IMR-90 (cell line): ENCODE measurements at places on chromosomes 5 and 9. TPM values are rescaled to one million over a fixed set of nuclear protein-coding genes. Genes with fewer than 3 reads are reported as not detected.

- DNase-seq = no peak
These were observed 69.3 kb upstream of the EGFLAM start for GRCh38 chr5:38189081-38189504.

- no peak for DNase-seq
These were observed 941.4 kb upstream of the CTNND2 start for GRCh38 chr5:12845549-12846159.

DNA sequence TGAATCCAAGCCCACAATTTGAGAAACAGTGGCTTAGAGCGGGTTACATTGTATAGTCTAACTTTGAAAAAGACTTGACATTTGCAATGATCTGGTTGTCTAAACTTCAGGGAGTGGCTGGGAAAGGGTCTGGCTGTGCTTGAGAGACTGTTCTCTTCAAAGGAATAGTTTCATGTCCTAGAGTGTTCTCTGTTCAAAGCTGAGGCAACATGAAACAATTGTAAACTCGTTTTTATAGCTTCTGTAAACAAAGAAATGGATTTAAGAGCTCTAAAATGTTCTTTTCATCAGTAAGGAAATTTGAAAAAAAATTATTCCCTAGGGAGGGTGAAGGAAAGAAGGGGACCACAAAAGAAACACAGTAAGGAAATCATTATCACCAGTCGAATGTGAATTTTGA lies 41.6 kb downstream of the FOCAD start:
- DNase-seq = no peak

DNA sequence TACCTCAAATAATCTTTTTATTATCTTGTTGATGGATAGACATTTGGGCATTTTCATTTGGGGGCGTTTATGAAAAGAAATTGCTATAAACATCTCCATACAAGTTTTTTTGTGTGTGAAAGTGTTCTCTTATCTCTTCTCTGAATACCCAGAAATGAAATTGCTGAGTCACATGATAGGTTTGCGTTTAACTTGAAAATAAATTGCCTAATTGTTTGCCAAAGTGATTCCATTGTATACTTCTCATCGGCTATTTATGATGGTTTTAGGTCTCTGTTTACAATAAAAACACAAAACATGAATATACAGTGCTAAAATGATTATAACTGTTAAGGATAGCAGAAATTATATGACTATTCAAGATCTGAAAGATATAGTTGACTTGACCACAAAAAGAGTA lies 361.7 kb downstream of the TAF11L14 start:
- DNase-seq = no peak

DNA sequence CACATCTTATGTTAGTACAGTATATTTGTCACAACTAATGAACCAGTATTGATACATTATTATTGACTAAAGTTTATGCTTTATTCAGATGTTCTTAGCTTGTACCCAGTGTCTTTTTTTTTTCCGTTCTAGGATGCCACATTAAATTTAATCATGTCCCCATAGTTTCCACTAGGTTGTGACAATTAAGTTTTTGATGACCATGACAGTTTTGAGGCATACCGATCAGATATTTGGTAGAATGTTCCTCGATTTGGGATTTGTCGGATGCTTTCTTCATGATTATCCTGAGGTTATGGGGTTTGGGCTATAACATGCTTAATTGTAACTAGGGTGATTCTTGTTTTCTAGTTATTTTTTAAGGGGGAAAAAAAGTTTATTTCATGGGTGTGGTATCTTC lies 22.6 kb downstream of the PRRC2B start:
- no peak for DNase-seq

GRCh38 chr9:96087669-96088299 lies 212.3 kb downstream of the ERCC6L2 start:
- DNase-seq = no peak

GRCh38 chr5:32024751-32025150 lies 149.4 kb downstream of the GOLPH3 start:
- DNase-seq = no peak

- no peak for DNase-seq
These were observed 54.0 kb upstream of the HSPB3 start for GRCh38 chr5:54401515-54401914.

GRCh38 chr9:98095401-98095800 lies 23.6 kb downstream of the TRIM14 start:
- no peak for DNase-seq

GRCh38 chr5:113061846-113062780 lies 85.5 kb downstream of the DCP2 start:
- peak; percentile 85 for DNase-seq

DNA sequence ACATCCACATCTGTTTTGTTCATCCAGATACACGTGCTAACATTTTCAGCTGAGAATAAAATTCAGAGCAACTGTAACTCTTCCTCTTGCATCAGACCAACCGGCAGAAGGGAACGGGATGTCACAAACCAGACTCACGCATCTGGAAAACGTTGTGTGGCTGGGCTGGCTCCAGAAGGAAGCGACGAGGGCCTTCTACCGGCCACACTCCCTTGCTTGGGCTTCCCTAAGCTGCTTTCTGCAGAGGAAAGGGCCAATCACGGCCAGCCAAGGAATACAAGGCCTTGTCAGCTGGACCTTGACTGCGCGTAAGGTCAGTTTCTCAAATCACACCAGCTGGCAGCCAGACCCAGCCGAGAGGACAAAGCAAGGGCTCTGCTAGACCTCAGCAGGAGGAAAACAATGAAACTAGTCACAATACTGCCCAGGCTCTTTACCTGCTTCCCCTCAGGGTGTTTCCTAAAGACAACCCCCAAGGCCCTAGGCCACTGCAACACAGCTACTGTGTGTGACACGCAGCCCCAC lies 106.1 kb downstream of the THBS4 start:
- DNase-seq = peak; percentile 15

DNA sequence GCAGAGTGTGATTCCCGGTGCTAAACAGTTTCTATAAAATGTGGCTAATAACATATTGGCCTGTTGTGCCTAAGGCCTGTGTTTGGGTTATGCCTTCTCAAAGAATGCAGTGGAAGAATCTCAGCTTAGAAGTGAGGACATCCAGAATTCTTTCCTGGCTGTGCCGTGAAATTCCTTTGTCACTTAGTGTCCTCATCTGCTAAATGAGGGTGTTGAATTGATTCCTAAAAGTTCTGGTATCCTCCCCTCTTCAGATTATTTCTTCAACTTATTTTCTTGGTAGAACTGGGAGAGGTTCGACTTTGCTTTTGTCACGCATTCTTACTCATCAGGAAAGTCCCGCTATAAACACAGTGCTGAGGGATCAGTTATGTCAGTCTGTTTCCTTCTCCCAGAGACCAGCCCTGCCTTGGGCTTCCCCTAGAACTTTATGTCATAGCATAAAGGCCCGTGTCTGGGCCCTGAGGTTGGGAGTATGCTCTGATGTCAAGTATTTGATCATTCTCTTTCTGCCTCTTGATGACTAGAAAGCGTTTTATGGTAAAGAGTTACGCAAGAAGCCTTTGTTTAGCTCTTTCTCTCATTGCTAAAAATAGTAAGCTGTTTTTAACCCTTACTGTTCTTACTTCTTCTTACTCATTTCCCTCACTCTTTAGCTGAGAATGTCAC lies 29.5 kb downstream of the MTAP start:
- DNase-seq = peak; percentile 98

The ALDH1A1 gene
- not detected in 2 replicates for polyA plus RNA-seq

The ABO gene
- not detected in 2 replicates for polyA plus RNA-seq
